Neural progenitor cell (in vitro differentiated cells): ENCODE measurements at places on chromosomes 5 and 9.

GRCh38 chr5:173618927-173619519 is 2.6 kb upstream of the BOD1 start:
- peak; percentile 64 for DNase-seq

- no peak for DNase-seq
Observed at GRCh38 chr5:53884844-53885243, 324.4 kb downstream of the NDUFS4 start.

DNA sequence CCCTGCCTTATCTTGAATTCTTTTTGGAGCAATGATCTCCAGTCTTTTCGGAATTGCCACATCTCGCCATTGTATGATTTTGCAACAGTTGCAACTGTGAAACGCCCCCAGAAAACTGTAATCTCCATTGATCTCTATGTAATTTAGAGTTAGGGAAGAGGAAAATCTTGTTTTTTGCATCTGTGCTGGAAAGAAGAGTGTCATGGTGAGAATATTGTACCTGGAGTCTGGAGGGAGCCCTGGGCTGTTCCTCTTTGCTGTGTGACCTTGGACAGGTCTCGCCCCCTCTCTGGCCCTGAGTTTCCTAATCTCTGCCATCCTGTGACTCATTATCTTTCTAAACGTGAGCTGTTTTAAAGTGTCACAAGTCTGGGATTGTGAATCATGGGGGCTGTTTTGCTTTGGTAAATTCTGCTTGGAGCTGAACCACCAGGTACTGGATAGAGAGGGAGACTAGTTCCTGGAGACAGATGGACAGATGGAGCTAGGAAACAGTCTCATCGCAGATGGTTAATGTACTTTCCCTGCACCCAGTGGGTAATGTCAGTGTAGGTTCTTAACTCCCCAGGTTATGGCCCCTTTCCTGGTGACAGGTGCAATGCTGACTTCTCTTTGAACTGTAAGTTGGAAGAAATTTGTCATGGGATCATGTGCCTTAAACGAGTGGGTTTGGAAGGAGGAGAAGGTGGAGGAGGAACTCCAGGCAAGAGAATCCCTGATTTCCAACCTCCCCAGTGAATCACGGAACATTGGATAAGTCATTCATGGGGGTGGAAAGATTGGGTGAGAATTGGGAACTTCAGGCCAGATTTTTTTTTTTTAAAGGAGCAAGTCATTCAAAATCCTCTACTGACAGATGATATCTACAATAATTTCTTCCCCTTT is 19.6 kb downstream of the PPARGC1B start:
- DNase-seq: no peak

DNA sequence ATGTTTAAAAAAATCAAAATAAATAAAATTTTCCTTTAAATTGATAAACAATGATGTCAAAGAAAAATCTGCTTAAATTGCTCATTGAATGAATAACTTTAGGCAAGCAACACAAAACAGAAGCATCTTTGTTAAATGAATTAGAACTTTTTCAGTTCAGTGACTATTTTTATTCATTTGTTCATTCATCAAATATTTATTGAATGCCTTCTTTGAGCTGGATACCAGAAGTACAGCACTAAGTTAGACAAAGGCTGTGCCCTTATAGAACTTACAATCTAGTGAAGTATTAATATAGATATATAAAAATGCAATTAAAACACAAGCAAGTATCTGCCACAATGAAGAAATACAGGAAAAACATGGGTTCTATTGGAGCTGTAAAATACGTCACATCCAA is 10.8 kb downstream of the FNIP1 start:
- no peak for DNase-seq

- no peak for DNase-seq
Observed at GRCh38 chr5:42241636-42242035, 181.6 kb upstream of the GHR start.

GRCh38 chr5:179840766-179841165 is 17.9 kb downstream of the MRNIP start:
- no peak for DNase-seq

DNA sequence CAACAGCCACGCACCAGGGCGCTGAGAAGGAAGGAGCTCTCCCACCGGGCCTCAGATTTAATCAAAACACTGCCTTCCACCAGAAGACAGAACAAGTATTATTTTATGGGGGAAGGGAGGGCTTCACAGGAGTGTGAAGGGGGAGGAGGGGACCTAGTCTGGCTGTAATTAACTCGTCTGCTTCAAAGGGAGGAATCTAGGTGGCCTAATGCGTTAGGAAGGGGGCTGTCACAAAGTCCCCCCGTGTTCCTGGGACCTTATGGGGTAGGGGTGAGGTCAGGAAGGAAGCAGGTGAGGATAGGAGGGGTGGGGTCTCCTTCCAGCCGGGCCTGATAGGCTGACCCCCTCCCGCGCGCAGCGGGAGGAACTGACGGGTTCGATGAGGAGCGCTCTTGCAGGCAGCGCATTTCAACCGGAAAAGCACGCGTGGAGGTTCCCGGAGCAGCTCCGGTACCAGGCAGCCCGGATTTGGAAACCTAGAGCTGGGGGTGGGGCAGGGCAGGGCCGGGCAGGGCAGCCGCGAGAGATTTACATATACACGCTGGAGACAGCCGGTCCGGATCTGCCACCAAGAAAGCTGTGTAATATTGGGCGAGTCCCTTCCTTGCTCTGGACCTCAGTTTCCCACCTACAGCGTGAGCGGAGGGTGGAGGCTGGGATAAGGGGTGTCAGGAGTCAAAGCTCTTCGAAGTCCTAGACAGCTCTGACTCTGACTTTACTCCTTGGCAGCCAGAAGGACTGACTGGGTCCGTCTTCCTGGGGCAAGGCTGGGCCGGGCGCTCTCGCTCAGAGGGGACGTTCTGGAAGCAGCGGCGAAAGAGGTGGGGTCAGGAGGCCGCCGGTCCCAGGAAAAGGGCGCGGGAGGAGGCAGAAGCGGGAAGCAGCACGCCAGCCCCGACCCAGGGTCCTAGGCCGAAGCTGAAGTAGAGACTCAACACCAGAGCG is 1.8 kb downstream of the SHB start:
- DNase-seq: peak; percentile 55

DNA sequence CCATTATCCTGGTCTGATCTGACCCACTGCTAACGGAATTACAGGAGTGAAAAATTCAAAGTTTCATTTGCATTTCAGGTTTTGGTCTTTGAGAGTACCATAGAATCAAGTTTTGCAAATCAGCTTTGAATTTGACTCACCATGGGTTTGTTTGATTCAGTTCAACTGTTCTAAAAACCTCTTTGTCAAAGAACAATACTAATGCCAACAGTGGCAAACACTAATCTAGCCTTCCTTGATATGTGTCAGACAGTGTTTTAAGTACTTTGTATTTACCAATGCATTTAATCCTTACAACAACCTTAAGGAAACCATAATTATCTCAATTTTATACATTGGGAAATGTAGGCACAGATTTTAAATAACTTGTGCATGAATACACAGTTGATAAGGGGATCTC is 10.1 kb upstream of the FSD1L start:
- DNase-seq: no peak

DNA sequence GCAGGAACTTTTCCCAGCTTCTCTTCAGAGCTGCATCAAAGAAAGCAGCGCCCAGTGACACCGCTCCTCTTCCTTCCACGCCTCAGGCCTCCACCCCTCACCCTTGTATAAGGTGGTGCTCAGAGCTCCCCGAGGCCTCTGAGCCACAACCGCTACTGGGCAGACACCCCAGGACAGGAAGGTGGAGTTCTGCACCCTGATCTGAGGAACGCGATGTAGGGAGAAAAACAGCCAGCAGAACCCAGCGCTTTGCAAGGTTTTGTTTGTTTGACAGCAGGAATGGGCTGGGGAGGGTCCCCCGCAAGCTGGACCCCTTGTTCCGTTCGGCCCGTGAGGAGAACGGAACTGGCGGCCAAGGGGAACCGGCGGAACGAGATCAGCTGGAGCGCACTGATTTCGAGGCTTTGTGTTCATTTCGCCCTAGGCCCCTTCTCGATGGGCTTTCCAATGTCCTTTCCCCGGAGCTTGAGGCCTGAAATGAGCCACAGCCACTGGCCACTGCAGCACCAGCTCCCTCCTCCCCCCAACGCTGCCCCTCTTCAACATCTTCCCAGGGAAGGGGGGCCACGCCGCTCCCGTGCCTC is 4.1 kb downstream of the EDF1 start:
- DNase-seq: no peak

DNA sequence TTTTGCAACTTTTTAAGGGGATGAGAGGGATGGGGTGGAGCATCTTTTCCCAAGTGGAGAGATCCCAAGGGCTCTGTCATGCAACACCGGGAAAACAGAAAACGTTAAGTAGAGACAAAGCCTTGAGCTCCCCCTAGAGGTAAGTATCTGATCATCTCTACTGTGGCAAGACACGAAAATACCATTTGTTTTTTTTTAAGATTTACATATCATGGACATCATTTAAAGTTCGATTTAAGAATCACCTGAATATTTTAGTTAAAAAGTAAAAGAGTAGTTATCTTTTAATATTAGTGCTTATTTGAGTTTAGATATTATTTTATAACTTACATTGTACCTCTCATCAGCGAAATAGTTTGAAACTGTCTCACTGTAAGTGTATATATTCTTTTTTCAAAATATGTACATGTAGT is 200.4 kb downstream of the LRRC70 start:
- peak; percentile 84 for DNase-seq

DNA sequence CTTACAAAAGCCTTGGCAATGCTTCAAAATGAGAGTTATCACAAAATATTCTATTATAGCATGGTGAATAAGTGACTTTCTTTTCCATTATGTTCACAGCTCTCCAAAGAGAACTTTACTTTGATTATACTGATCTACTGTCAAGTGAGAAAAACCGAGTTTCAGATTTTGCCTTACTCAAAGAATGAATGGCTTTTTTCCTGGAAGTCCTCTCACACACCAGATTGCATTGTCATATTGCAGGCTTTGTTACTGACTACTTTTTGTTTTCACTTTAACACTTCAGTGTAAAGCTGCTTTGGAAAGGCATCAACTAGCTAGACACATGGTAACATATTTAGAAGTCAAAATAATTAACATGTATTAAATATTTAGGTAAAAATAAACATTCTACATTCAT is 765.2 kb upstream of the NUDT12 start:
- no peak for DNase-seq

GRCh38 chr5:131515348-131515747 is 119.7 kb downstream of the RAPGEF6 start:
- no peak for DNase-seq

- DNase-seq: no peak
Observed at GRCh38 chr5:176793343-176793699, 17.0 kb upstream of the UNC5A start.

- DNase-seq: no peak
Observed at GRCh38 chr5:1414311-1415058, 30.8 kb downstream of the SLC6A3 start.

- DNase-seq: no peak
Observed at GRCh38 chr5:71563161-71563560, 24.0 kb upstream of the MCCC2 start.

DNA sequence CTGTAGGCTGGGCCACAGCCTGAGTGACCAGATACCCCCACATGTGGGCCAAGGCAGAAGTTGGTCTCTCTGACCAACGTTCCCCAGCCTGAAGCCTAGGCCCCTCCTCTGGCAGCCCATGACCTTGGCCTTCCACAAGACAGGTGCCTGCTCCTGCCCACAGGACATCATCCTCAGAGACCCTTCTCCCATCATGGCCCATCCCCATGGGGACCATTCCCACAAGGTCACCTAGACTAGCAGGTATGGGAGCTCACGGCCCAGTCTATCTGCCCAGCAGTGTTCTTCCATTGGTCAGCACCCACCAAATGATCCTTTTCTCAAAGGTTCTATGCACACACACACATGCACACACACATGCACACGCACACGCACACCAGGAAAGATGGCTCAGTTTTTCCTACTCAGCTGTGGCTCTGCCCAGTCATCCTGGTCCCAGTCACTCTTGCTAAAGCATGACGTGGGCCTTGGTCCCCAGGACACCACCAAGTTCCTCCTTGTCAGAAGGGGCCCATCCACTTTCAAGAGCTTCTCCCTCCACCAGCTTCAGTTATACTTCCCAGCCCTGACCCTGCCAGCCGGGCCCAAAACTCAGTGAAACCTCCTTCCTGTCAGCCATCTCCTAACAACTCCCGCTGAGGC is 65.4 kb downstream of the PAX5 start:
- DNase-seq: no peak

DNA sequence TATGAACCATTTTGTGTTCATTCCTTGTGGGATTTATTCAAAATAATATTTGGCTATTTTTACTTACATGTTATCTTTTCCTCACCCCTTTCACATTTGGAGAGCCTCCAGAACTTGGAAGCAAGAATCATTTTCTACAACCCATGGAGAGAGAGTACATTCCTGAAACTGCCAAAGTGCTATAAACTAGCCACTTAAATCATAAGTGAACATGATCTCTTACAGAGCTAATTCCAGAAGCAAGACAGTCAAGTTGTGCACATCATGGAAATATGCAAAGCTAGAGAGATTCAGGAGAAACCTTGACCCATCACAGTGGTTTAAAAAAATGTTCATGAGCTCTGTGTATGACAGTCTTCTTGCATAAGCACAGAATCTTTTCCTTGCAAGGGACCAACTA is 883.6 kb upstream of the C9orf72 start:
- no peak for DNase-seq

DNA sequence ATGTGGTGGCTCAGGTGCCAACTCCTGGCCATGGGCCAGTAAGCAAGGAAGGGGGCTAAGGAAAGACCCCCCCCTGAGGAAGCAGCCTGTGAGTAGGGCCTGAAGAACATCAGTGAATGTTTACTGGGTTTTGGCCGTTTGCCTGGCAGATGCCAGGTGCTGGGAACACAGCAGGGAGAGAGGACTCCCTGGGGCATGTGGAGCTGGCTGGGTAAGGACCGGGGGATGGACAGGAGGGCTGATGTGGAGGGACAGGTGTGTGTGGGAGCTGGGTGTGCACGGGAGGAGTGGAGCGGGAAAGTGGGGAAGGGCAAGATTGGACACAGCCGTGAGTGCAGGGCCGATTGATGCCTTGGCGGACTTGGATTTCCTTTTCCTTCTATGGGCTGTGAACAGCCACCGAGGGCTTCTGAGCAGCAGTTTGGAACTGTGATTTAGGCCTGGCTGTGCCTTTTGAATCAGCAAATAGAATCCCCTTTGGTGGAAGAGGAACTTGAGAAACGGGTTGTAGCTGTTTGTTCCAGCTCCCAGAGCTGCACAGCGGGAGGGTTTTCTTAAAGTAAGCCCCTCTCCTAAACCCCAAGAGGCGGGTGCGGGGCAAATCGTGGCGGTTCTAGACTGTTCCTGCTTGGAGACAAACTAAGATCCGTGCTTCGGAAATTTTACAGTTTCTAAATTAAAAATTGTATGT is 3.1 kb downstream of the HMCN2 start:
- DNase-seq: peak; percentile 69

DNA sequence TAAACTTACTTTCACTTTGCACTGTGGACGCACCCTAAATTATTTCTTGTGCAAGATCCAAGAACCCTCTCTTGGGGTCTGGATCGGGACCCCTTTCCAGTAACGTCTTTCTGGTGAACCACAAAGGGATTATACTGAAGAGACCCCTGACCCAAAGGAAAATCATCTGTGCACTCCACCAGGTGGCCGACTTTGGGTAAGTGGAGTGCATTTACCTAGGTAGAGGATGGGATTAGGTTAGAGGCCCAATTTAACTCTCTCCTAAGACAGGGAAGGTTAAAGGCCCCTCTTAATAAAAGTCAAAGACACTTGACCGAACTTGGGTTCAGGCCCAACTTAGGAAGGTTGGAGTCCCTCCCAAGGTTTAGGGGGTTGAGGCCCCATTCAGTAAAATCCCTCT is 8.2 kb upstream of the PAIP1 start:
- DNase-seq: no peak
